ENCODE measurements at places on chromosomes 11 and 22.

DNA sequence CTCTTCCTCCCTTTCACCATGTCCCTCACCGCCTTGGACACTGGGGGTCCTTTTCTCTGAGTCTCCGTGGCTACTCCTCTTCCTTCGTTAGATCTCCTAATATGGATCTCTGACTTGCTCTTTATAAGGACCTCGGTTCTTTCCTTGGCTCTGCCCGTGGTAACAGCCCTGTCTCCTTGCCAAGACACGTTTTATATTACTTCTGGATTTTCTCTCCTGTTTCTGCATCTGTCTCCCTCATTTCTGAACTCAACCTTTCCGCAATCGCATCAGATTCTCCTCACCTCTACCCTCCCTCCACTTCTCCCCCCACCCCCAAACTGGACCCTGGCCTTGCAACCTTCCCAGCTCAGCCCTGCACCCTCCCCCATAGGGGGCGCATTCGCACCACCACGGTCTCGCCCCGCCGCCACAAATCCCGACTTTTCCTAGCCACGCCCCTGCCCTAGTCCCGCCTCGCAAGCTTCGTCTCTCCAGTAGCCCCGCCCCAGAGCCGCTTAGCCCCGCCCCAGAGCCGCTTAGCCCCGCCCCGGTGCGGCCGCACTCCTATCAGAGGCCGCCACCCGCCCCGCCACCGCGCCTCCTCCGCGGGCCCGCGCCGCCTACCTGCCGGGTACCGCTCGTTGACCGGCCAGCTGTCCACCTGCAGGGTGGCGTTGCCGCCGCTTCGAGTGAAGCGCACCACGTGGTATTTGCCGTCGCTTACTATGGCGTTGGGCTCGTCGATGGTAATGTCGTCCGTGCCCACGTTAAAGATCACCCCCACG lies 39.0 kb downstream of the SLC22A12 start:
- DNase-seq, result no peak

GRCh38 chr11:69500285-69501120 lies 19.0 kb downstream of the LINC01488 start:
- no peak for DNase-seq

DNA sequence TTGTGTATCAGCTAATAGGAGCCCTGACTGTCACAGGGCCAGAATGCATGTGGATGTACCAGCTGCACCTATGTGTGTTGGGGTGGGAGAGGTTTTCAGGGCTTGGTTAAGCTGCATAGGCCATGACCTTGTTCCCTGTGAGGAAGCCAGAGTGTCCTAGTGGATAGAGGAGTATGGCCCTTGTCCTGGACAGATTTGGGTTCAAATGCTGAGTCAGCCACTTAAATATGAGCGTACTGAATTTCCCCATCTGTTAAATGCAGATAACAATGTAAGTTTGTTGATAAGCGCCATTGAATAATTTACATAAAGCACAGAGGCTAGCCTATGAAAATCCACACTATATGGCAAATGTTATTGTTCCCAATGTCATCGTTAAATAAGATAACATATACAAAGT lies 74.4 kb downstream of the PANX1 start:
- DNase-seq, result no peak

DNA sequence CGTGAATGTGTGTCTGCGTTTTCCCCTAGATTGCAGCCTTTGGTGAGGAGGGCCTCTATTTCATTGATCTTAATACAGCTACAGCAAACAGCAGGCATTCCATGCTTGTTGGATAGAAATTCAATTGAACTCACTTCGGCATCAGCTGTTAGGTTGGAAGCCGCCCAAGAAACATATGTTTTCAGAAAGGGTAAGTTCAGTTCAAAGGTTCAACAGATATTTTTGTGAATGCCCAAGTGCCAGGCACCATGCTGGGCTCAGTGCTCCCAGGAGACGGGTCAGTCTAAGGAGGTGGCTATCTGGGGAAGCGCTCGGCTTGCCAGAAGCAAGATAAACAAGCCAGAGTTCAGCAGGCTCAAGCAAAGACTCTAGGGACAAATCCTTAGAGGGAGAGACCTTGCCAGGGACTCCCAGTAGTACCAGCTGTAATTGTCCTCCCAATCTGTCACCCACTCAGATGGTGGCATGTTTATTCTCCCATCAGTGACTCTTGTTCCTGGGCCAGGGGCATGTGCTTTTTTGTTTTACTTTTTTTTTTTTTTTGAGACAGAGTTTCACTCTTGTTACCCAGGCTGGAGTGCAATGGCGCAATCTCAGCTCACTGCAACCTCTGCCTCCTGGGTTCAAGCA lies 64.5 kb upstream of the LARGE1 start:
- DNase-seq, result no peak

DNA sequence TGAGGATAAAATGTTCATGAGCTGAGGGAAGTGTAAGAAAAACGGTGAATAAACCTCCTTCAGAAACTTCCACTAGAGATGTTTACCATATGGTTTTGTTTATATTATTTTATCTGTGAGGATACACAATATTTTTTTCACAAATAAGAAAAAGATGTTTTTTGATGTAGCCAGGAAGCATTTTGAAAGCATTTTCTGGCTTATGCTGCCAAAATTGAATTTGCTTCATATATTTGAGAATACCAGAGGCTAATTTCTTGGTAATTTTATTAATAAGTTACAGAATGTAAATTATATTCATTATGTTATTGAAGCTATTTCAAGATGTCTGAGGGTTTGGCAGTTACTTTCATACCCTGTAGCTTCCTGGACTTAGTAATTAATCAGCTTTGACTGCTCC lies 686.6 kb downstream of the LUZP2 start:
- DNase-seq, result no peak
